ENCODE measurements at places on chromosomes 13 and 19.

- DNase-seq = no peak
These were observed 1.6 kb upstream of the GAS6 start for GRCh38 chr13:113865427-113865826.

DNA sequence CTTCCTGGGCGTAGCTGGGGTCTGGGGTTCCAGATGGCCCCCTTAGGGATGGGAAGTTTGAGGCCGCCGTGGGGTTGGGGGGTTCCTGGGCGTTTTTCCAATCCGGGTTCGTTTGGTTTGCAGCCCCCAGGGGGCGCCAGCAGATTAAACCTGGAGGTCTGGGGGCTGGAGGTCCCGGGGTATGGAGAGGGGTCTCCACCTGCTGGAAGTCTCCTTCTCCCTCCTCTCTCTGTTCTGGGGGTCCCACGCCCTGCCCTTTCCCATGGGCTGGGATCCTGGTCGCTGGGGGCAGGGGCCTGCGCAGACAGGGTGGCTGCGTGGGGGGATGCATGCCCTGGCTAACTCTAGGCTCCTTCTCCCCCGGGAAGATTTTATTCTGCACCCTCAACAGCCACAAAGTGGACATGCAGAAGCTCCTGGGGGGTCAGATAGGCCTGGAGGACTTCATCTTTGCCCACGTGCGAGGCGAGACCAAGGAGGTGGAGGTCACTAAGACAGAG is 899 bp downstream of the GIPC3 start:
- DNase-seq = peak; percentile 22

- peak; percentile 53 for DNase-seq
These were observed 11.8 kb upstream of the HMGB1 start for GRCh38 chr13:30477346-30478195.

GRCh38 chr19:43309466-43309865 is 40.1 kb upstream of the PSG9 start:
- no peak for DNase-seq

- no peak for DNase-seq
These were observed 1524.0 kb downstream of the SLITRK1 start for GRCh38 chr13:82358284-82358683.

GRCh38 chr13:109884462-109884861 is 98.1 kb upstream of the IRS2 start:
- DNase-seq = no peak

GRCh38 chr13:30049692-30050091 is 199.3 kb upstream of the UBL3 start:
- peak; percentile 2 for DNase-seq

DNA sequence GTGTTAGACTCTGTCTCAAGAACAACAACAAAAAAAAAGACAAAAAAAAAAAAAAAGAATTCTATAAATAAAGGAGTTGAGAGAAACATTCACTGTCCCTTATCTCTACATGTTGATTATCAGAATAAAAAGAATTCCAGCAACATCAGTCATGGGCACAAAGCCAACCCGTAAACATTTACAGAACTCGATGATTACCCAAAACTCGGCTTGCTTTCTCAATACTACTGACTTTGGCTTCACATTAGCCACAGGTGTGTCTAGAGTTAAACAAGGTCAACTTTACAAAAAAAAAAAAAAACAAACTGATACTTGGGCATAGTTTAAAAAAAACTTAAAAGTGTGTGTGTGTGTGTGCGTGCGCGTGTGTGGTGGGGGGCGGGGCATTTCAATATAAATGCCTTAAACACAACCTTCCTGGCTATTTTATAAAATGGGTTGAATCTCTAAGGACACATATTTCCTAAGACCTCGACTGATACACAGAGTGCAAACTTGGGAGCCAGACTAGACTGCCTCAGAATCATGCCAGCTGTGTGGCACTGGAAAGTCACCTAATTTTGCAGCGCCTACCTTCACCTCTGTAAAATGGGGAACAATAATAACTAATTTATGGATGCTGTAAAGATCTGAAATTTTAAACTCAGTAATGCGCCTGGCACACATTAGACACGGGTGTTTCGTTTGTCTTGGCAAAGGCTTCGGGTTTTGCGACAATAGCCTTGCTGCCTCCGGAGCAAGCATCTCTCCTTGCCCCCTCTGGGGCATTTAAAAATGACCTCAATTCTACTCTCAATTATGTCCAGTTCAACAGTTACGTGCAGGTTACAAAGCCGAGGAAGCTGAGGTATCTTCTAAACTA is 922 bp downstream of the EBPL start:
- peak; percentile 46 for DNase-seq

GRCh38 chr13:72317346-72318109 is 409.9 kb downstream of the MZT1 start:
- DNase-seq = peak; percentile 15

DNA sequence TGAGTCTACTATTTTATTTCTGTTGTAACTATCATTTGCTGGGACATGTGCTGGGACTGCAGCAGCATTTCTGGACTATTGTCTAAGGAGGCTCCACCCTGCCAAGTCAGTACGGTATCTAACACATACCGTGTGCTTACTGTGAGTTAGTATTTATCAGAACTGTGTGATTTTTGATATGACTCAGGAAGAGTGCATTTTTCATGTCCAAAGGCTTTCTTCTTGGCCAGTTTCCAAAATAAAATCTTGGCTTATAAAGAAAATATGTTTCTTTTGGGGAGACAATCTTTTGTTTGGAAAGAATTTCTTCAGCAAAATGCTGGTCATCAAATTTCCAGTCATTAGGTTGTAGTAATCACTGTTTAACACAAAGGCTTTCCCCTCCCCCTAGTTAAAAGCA is 11.6 kb downstream of the PARP4 start:
- peak; percentile 15 for DNase-seq

DNA sequence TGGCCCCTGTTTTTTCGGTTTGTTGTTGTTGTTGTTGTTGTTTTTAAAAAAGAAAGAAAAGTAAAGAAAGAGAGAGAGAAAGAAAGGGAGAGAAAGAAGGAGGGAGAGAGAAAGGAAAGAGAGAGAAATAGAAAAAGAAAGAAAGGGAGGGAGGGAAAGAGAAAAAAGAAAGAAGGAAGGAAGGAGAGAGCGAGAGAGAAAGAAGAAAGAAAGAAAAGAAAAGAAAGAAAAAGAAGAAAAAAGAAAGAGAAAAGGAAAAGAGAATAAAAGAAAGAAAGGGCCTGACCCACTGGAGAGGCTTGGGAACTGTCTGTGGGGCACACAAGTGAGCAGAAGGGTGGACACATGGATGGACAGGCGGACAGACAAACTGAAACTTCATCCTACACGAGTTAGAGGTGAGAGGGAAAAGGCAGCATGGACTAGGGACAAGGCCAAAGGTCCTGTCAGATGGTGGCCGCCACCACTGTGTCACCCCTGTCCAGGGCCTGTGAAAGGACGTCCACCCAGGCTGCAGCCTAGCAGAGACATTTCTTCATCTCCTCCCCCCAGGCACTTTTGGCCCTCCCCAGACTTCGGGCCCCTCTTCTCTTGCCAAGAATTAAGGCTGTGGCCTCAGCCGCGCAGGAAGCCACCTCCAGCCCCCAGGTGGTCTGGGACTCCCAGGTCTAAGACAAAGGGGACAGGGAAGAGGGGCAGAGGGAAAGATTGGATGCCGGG is 9.1 kb upstream of the BCAM start:
- no peak for DNase-seq

- no peak for DNase-seq
These were observed 727.6 kb upstream of the ARGLU1 start for GRCh38 chr13:107295416-107296140.

- peak; percentile 59 for DNase-seq
These were observed 28.8 kb upstream of the TUBGCP3 start for GRCh38 chr13:112616586-112617362.

GRCh38 chr13:33096886-33097605 is 80.8 kb downstream of the KL start:
- DNase-seq = no peak

DNA sequence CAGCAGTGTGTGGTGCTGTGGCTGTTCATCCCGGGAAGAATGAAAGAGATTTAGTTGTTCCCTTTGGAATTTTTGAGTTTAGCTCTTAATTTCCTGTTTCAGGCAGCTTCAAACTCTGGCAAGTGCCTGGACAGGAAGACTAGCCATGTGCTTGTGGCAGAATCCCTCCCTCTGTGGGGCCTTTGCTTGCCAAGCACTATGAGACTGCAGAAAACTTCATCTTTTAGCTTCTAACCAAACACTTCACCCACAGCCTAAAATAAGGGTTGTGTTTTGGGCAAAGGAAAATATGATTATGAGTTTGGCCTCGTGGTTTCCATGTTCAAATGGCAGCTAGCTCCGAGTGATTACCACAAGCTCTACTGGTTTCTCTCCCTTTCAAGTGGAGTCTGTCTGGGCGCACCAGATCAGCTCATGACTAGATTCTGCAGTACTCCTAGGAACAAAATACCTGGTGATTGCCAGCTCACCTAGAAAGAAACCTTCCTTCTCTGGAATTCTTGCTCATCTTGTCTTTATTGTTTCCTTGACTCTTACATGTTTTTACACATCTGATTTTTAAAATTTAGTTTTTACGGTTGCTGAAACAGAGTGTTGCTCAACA is 707.5 kb downstream of the SLITRK6 start:
- DNase-seq = peak; percentile 35

GRCh38 chr13:76319921-76320320 is 566.3 kb downstream of the KCTD12 start:
- no peak for DNase-seq

DNA sequence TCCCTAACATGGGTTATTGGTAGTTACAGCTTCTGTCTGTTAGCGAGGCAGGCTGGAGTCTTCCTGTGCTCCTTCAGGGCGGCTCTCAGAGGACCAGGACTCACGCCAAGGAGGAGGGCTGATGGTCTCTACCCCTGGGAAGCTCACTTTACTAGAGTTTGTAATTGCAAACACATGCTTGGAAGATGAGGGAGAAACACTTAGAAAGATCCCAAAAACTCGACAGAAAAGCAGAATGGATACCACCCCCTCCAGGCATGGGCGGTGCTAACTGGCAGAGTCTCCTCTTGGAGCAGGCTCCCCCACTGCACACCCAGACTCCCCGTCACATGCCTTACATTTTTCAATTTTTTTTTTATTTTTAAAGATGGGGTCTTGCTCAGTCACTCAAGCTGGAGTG is 62.0 kb downstream of the PARP4 start:
- DNase-seq = no peak

DNA sequence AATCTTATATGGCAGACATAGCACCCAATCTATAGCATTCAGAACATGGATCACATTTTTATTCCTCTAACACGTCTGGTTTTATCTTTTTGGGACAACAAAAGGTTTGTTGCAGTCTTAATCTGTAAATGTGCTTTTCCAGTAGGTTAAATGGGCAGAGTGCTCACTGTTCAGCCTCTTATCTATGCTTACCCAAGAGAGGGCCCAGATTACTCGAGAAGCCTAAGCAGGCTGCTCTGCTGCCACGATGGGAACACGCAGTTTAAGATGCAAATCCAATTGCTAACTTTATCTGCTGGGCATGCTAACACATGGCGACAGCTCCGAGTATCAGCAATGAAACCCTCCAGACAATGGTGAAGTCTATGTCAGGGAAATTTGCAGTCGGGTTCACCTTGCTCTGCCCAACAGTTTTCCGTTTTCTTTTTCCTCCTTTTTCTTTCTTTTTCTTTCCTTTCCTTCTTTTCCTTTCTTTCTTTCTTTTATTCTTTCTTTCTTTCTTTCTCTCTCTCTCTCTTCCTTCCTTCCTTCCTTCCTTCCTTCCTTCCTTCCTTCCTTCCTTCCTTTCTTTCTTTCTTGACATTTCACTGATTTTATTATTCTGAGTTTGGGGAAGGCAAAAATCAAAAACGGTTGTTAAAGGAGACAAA is 115.3 kb downstream of the RBM26 start:
- DNase-seq = peak; percentile 91

- no peak for DNase-seq
These were observed 13.7 kb downstream of the KLHL26 start for GRCh38 chr19:18650468-18651041.

- no peak for DNase-seq
These were observed 4.3 kb downstream of the ZNF114 start for GRCh38 chr19:48274173-48274572.

- DNase-seq = peak; percentile 50
These were observed 704.4 kb upstream of the PCDH20 start for GRCh38 chr13:62119739-62120700.

DNA sequence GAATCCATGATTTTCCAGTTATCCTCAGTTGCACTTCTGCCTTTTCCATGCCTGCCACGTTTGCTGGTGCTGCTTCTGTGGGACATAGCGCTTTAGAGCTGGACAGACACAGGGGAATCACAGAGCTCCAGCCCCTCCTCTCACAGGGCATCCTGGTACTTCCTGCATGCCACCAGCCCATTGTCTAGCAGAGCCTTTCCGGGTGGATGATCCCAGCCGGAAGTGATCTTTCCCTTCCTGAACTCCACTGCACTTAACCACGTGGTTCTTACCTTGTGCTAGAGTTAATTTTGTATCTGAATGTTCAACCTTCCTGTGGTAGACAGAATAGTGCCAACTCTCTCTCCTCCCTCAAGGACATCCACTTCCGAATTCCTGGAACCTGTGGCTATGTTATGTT is 12.6 kb upstream of the OLFM4 start:
- DNase-seq = no peak

- DNase-seq = no peak
These were observed 1.3 kb downstream of the GADD45B start for GRCh38 chr19:2477141-2477710.

DNA sequence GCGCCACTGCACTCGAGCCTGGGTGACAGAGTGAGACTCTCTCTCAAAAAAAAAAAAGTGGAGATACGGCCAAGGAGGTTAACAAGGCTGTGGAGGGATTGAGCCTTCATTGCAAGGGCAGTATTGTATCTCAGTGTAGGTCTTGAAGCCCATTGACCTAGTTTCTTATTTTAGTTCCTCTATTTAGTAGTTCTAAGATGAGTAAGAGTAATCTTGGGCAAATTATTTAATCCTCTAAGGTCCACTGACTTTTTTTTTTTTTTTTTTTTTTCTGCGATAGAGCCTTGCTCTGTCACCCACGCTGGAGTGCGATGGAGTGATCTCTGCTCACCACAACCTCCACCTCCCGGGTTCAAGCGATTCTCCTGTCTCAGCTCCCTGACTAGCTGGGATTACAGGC is 14.3 kb upstream of the ILF3 start:
- DNase-seq = peak; percentile 70

GRCh38 chr19:58196901-58197616 is 14.2 kb downstream of the ZNF274 start:
- DNase-seq = peak; percentile 78
